Memory B cell (primary cell): ENCODE measurements at places on chromosomes 2 and 18.

- H3K36me3 ChIP-seq: no peaks in the 10 kb centered on the region
- H3K27me3 ChIP-seq: no peaks in the 10 kb centered on the region
- no peak overlapping the region for H3K4me3 ChIP-seq
- DNase-seq: no peak
- no peaks in the 10 kb centered on the region for H3K4me1 ChIP-seq
These were observed 392.3 kb downstream of the GALNT13 start for GRCh38 chr2:154264024-154264423.

DNA sequence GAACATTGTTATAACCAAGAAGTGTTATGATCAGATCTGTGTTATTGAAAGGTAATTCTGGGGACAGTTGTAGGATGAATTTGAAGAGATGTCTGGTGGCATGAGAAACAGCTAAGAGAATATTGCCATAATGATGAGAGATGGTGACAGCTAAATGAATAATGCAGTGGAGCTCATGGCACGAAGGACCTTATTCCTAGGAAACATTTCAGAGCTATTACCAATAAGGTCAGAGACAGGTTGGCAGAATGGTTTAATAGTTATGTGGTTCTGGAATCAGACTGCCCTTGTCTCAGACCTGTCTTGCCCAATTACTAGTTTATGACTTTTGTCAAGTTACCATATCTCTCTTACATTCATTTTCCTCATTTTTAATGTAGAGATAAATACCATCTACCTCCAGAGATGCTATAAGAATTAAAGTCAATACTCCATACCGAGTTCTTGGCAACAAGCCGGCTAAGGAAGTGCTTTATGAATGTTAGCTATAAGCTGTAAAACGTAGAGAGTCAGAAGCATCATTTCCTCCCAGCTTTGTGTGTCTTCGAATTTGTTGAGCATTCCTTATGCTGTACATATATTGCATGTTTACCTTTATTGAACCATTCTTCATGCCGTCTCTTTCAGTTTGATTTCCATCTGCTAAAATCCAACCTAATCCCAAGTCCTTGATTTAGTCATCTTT lies 73.6 kb upstream of the COL5A2 start:
- no peak overlapping the region for H3K4me3 ChIP-seq
- peaks cover 2% of the 10 kb centered on the region for H3K27me3 ChIP-seq
- H3K4me1 ChIP-seq: no peaks in the 10 kb centered on the region
- H3K36me3 ChIP-seq: no peaks in the 10 kb centered on the region

DNA sequence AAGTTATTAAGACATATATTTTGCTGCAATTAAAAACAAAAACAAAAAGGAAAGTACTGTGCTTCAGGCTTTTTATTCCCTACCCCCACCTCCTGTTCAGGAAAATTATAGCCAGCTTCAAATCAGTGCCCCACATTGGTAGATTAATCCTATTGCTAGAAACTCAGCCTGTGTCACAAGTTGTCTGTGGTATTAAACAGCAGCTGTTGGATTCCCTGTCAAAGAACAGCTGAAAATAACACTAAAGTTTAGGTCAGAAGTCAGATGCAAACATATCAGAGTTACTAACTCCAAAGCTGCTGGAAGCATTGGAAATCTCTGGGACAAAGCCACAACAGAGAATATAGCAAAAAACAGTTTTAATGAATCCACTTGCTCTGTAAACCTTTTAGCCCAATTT lies 818 bp upstream of the CCDC141 start:
- H3K36me3 ChIP-seq: no peaks in the 10 kb centered on the region
- H3K4me1 ChIP-seq: peaks cover 18% of the 10 kb centered on the region
- no peak for DNase-seq
- H3K27me3 ChIP-seq: no peaks in the 10 kb centered on the region
- peak overlapping the region; percentile 12 for H3K27ac ChIP-seq

GRCh38 chr2:132929786-132930185 lies 259.8 kb upstream of the LYPD1 start:
- no peaks in the 10 kb centered on the region for H3K27me3 ChIP-seq
- no peak overlapping the region for H3K4me3 ChIP-seq
- H3K27ac ChIP-seq: no peak overlapping the region

- peak overlapping the region; percentile 73 for H3K4me3 ChIP-seq
- peaks cover 47% of the 10 kb centered on the region for H3K4me1 ChIP-seq
- peak overlapping the region; percentile 91 for H3K27ac ChIP-seq
- peaks cover 20% of the 10 kb centered on the region for H3K36me3 ChIP-seq
These were observed 8.5 kb upstream of the SP140L start for GRCh38 chr2:230318190-230319121.

DNA sequence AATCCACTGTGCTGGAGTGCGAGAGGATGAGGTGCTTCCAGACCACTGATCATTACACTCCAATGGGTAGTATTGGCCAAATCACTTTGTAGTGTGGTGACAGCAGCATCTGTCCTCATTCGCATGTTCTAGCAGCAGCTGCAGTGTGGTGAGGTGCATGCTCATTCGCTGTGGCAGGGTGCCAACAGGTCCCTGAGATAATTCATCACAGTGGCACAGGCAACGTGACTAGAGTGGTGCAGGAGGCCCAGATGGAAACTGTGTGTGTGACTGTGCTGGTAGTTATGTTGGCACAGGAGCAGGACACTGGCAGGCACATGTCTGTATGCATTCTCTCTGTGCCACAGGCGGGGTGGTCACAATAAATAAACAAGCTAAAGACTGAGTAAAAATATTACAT lies 329.5 kb upstream of the SYT4 start:
- no peak for DNase-seq
- no peak overlapping the region for H3K4me3 ChIP-seq
- peaks cover 4% of the 10 kb centered on the region for H3K36me3 ChIP-seq
- peaks cover 2% of the 10 kb centered on the region for H3K27me3 ChIP-seq
- H3K27ac ChIP-seq: no peak overlapping the region
- no peaks in the 10 kb centered on the region for H3K4me1 ChIP-seq

DNA sequence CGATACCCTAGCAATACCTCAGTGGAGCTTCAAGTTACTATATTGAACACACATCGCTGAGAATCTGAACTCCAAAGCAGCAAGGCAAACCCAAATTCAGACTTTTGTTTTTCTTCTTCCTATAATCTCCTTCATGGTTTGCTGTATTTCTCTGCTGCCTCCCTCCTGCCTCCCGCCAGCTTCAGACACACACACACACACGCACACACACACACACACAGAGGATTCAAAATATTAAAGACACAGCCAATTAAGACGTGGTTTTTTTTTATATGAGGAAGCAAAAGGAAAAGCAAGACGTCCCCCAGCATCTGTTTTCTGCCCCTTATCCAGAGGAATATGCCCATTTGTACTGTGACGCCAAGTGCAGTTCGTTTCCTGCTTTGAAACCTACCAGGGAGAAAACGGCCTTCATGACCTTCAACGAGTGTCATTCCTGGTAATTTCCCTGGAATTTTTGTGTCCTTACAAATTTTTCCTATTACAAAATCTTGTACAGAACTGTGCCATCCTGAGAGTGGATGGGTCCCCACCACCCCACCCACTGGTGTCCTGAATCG lies 547.9 kb upstream of the ID2 start:
- DNase-seq: no peak
- no peak overlapping the region for H3K4me3 ChIP-seq
- H3K36me3 ChIP-seq: no peaks in the 10 kb centered on the region
- no peak overlapping the region for H3K27ac ChIP-seq
- peaks cover 2% of the 10 kb centered on the region for H3K4me1 ChIP-seq

DNA sequence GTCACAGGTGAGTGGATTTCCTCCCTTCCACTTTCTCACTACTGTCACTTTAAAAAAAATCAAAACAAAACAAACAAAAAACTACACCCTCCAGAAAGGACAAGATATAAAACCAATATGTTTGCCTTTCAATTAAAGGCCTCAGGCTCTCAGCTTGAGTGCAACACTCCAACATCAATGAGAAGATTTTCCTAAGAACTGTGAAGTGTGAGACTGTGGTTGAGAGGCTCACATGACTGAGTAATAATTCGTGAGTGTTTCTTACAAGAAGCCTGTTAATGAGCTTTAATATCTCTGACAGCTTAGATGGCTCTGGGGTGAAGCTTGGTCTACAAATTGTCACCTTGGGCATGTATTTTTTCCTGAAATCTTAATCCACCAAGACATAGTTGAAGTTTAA lies 216.1 kb downstream of the ETAA1 start:
- H3K27me3 ChIP-seq: no peaks in the 10 kb centered on the region
- DNase-seq: no peak
- H3K4me3 ChIP-seq: no peak overlapping the region

GRCh38 chr18:69401226-69401971 lies 711 bp downstream of the DOK6 start:
- H3K36me3 ChIP-seq: no peaks in the 10 kb centered on the region
- peaks cover 6% of the 10 kb centered on the region for H3K27me3 ChIP-seq
- H3K4me3 ChIP-seq: no peak overlapping the region
- H3K27ac ChIP-seq: no peak overlapping the region
- DNase-seq: no peak
- H3K4me1 ChIP-seq: no peaks in the 10 kb centered on the region

DNA sequence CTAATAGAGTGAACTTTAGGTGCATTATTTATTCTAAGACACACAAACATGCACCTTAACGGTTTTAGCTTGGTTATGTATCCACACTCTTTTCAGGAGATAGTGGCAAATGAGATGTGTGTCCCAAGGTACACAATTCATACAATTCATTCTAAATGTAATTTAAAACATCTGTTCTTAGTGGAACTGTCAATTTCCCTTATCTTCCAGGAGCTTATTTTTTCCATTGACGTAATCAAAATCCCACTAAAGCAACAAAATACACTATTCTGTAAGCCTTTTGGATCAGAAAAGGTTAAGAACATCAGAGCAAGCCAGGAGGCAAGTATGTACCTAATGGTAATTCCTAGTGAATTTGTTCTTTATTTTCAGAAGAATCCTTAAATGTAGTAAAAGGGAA lies 19.8 kb downstream of the EIF2AK3 start:
- peaks cover 38% of the 10 kb centered on the region for H3K4me1 ChIP-seq
- DNase-seq: no peak
- H3K27ac ChIP-seq: peak overlapping the region; percentile 95
- H3K4me3 ChIP-seq: no peak overlapping the region
- H3K27me3 ChIP-seq: no peaks in the 10 kb centered on the region
- peaks cover 14% of the 10 kb centered on the region for H3K36me3 ChIP-seq

DNA sequence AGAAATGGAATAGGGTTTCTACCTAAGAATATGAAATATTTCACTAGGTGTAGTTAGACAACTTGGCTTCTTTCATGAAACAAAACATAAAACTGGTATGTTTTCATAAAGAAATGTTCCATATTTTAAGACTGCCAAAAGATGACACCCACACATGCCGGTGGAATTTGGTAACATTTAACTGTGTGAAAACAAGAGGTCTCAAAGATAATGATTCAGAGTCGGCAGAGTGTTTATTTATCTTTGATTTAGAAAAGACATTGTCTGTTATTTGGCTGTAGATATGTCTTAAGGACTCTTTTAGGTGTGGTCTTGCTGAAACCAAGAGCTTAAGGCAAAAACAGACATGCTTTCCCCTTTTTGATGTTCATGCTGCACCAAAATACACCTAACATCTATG lies 63.5 kb upstream of the FN1 start:
- no peak overlapping the region for H3K27ac ChIP-seq
- no peaks in the 10 kb centered on the region for H3K4me1 ChIP-seq
